Suprapubic skin (tissue), 4 donors: ENCODE measurements at places on chromosomes 12 and 14.

DNA sequence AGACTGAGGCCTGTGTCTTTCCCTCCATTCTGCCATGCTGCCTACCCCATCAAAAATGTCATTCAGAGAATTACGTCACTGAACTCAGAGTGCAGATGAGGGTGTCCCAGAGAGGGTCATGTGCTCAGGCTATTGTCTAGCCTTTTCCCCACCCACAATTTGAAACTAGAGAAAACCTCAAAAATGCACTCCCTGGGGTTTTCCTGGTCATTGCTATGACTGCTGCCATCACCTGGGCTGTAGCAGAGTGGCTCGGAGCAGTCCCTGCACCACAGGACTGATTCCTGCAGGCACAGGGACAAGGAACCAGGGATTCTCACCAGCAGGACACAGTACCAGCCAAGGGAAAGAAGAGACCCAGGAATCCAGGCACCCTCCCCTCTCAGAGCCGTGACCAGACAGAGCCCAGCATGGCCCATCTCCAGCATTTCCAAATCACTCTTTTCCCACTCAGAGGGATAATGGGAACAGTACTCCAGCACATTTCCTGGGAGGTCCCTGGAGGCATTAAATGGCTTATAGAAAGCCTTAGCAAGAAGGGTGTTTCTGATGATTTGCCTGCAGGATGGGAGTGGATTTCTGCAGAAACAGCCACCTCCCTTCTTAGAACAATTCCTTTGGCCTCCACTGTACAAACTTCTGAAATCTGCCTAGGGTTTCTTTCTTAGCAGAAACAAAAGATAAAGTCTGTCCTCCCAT, 45.9 kb downstream of the VWF start:
- no peak for DNase-seq

- no peak for DNase-seq
Measured at GRCh38 chr14:33764876-33765650, 185.8 kb downstream of the EGLN3 start.

DNA sequence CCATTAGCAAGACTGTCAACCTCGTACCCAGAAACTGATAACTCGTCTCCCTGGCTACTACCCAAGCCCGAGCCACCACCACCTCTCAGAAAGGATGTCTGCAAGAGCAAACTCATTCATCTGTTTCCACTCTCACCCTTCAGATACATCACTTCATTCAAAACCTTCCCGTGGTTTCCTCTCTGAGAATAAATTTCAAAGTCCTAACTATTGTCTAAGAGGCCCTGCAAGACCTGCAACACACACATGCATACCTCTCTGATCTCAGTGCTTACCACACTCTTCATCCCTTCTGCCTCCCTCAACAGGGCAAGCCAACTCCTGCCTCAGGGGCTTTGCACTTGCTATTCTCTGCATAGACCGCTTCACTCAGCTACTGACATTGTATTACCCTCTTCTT, 40.6 kb downstream of the PPP1R13B start:
- DNase-seq = no peak

DNA sequence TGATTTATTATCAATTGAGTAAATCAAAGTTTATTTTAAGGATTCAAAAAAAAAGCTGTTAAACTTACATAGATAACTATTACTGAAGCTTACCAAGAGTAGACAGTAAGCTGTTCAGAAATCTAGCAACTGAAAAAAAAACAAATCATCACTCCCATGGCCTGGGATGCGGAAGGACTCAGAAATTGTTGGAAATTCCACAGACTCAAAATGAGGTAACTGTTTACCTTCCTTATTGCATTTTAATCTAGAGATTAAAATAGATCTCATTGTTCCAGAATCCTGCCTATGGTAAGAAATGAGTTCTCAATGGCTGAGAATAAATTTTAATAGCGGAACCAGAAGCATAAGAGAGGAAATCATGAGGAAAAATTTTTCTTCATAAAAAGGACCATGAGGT, 87.2 kb downstream of the PPM1H start:
- no peak for DNase-seq

GRCh38 chr14:76946753-76947077, 81.8 kb downstream of the IRF2BPL start:
- DNase-seq = no peak

DNA sequence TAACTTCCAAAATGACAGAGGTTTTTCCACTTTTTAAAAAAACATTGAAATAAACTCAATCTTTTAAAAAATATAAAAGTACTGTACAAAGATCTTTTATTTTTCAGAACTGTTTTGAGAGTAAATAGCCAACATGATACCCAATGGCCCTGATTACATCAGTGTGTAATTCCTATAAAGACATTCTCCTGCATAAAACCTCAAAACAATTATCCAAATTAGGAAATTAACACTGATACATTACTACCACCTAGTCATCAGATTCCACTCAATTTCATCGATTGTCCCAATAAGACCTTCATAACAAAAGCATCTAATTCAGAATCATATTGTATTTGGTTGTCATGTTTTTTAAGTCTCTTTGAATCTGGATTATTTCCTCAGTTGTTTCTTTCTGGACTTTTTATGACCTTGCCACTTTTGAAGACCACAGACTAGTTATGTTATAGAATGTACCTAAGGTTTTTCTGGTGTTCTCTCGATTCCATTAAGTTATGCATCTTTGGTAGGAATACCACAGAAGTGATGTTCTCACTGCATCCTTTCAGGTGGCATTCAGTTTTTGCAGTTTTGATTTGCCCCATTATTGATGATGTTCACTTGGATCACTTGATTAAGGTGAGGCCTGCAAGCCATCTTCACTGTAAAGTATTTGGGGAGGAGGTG, 4.0 kb upstream of the YEATS4 start:
- no peak for DNase-seq

- DNase-seq = no peak
Measured at GRCh38 chr14:30443368-30444007, 115.5 kb upstream of the G2E3 start.

- no peak for DNase-seq
Measured at GRCh38 chr12:13205809-13206559, 9.5 kb downstream of the EMP1 start.

GRCh38 chr12:12505544-12506495, 56.8 kb downstream of the DUSP16 start:
- DNase-seq = no peak

GRCh38 chr12:53916788-53917655, 21.6 kb upstream of the HOXC13 start:
- DNase-seq = no peak

DNA sequence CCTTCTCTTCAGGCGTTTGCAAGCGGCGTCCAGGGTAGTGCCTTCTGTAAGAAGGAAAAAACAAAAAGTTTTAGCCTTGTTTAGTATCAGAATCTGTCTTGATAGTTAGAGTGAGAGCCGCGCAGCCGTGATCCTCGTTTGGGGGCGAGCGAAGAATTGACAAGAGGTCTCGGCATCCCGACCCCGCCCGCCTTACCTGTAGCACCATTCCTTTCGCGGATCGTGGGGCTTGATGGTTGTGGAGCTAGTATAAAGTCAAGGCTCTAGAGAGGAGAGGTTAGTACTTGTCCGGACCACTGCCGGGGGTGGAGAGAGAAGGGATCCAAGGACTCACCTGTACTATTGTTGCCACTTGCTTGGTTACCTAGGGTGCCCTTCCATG, 494 bp downstream of the TMTC3 start:
- peak; percentile 85 for DNase-seq

DNA sequence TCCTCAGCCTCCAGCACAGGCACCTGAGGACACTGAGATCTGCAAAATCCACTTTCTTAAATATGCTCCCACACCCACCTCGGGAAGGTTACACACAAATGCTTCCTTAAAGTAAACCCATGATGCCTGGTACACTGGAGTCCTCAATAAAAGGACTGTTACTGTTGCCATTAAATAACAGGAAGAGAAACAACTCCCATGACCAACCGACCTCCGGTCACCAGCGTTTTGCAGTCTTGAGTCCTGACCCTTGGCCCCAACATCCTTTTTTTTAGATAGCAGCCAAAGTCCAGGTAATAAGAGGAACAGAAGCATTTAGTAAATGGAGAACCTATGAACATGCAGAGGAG, 42.4 kb downstream of the ITPK1 start:
- DNase-seq = no peak

- no peak for DNase-seq
Measured at GRCh38 chr12:122740351-122740750, 9.7 kb upstream of the HCAR1 start.

DNA sequence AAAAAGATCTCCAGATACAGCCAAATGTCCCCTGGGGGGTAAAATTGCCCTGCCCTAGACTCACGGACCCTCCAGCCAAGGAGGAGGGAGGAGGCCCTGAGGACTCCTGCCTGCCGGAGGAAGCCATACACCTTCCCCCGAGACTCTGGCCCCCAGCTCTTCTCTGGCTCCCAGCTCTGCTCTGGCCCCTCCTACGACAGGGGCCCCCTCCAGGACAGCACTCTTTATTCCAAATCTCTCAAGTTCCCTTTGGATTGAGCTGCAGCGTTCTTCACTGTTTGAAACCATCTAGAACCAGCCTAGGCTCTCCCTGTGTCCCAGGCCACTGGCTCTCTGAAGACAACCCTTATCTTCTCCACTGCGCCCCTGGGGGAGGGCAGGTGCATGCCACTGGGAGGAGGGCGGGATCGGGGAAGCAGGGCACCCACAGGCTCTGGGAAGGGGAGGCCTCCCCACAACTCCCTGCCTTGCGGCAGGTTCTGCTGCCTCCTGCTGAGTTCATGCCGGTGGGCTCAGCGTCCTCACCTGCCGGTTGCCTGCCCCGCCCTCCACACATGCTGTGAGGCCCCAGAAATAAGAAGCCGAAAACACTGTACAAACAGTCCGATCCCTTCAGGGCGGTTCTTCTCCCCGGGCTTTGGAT, 112.7 kb downstream of the DICER1 start:
- DNase-seq = peak; percentile 67

GRCh38 chr12:16675438-16675837, 69.5 kb upstream of the LMO3 start:
- DNase-seq = no peak

- DNase-seq = no peak
Measured at GRCh38 chr12:28998662-28999120, 150.4 kb upstream of the FAR2 start.

GRCh38 chr12:15555446-15555845, 233.1 kb downstream of the PTPRO start:
- no peak for DNase-seq

DNA sequence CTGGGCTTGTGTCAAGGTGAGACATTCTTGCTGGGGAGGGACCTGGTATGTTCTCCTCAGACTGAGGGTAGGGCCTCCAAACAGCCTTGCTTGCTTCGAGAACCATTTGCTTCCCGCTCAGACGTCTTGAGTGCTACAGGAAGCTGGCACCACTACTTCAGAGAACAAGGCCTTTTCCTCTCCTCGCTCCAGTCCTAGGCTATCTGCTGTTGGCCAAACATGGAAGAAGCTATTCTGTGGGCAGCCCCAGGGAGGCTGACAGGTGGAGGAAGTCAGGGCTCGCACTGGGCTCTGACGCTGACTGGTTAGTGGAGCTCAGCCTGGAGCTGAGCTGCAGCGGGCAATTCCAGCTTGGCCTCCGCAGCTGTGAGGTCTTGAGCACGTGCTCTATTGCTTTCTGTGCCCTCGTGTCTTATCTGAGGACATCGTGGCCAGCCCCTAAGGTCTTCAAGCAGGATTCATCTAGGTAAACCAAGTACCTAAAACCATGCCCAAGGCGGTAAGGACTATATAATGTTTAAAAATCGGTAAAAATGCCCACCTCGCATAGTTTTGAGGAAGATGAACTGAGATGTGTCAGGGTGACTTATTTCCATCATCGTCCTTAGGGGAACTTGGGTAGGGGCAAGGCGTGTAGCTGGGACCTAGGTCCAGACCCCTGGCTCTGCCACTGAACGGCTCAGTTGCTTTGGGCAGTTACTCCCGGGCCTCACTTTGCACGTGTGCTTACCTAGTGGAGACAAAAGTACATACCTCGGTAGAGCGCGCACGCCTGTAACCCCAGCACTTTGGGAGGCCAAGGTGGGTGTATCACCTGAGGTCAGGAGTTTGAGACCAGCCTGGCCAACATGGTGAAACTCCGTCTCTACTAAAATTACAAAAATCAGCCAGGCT, 4.3 kb downstream of the GAPDH start:
- DNase-seq = no peak

GRCh38 chr14:104717137-104717536, 6.9 kb upstream of the ADSS1 start:
- no peak for DNase-seq

DNA sequence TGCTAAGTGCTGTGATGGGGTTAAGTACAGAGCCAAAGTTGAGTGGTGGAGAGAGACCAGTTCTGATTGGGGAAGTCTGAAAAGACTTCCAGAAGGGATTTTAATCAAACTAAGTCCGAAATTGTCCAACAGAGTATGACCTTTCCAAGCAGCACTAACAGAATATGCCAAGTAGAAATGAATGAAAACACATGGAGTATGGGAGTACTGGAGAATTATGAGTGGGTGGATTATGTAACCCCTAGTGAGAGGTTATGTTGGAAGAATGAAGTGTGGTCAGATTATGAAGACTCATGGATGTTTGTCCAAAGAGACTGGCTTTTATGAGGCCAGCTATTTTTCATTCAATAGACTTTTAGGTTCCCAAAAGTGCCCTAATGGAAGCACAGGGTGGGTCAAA, 94.0 kb upstream of the PLEKHA5 start:
- no peak for DNase-seq

GRCh38 chr12:54658306-54659264, 10.4 kb upstream of the DCD start:
- no peak for DNase-seq
